ENCODE measurements at places on chromosomes 2 and 18. TPM values are rescaled to one million over a fixed set of nuclear protein-coding genes. Genes with fewer than 3 reads are reported as not detected.

Gene ECEL1
- total RNA-seq = 0.11 TPM

Gene CCDC74B
- total RNA-seq = 9.8 TPM

Gene ZNF397
- total RNA-seq = 52.8 TPM

Gene CFC1
- not detected for total RNA-seq

Gene LRP2
- 203 TPM for total RNA-seq

Gene CYP1B1
- 10.4 TPM for total RNA-seq

Gene VAMP8
- 108 TPM for total RNA-seq

- DNase-seq = no peak
Observed at GRCh38 chr2:101806701-101807100, 109.2 kb downstream of the MAP4K4 start.

DNA sequence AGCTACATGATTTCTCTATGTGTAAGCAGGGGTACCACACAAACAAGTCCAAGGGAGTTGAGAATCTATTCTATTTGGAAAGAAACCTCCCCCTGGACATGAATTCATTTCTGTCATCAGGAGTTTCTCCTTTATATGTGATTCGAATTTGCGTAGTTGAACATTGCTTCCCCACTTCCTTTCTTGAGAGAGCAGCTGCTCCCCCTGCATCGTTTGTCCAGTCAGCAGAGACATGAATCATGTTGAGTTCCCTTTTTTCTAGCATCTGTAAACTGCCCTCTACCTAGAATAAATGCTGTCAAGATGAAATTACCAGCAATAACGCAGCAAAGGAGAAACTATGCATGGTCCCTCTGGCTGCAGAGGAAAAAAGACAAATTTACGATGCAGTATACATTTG, 73.8 kb downstream of the KIF5C start:
- DNase-seq = no peak

DNA sequence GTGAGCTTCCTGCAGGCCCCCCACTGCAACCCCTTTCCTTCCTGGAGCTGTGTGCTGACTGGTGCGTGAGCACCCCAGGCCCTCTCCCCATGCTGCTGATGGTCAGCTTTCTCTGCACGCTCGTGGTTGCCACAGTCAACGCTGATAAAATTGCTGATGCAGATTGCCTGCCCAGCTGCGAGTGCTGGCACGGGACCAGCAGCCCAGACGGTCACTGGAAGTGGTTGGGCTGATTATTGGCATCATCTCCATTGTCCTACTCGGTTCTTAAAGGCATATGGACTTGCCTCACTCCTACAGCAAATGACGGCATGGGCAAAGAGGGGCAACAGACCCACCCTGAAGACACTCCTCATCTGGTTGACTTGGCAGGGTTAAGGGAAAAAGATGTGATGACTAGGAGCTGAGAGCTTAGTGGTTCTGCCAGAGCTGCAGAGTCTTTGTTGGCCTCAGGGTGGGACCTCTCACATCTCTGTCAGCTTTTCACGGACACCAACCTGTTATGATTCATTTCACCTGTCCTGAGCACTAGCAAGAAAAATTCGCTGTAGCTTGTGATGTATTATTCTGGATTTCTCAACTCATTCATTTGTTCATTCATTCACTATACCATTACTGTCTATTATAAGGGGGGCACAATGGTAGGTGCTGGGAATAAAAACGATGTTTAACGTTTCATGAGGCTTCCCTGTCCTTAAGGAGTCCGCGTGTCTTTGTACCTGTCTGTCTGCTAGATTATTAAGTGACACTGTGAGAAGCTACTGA, 38.4 kb downstream of the PAX8 start:
- peak; percentile 84 for DNase-seq

DNA sequence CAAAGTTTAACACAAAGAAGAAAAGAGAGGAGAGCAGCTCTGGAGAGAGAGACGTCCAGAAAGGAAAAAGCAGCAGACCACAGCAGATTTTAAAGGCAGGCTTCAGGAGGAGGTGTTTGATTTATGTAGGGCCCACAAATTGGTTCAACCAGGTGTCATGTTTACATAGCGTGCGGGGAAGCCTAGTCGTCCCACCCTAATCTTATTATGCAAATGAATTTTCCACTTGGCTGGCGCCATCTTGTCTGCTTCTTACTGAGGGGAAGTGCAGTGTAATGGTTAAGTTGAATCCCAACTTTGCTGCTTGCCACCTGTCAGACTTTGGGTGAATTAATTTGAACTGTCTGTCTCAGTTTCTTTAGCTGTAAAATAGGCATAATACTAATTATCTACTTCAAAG, 282.4 kb upstream of the CYRIA start:
- no peak for DNase-seq

GRCh38 chr2:135948642-135949355, 36.6 kb downstream of the DARS1 start:
- DNase-seq = no peak

GRCh38 chr2:140865837-140866236, 1265.0 kb downstream of the LRP1B start:
- DNase-seq = no peak

DNA sequence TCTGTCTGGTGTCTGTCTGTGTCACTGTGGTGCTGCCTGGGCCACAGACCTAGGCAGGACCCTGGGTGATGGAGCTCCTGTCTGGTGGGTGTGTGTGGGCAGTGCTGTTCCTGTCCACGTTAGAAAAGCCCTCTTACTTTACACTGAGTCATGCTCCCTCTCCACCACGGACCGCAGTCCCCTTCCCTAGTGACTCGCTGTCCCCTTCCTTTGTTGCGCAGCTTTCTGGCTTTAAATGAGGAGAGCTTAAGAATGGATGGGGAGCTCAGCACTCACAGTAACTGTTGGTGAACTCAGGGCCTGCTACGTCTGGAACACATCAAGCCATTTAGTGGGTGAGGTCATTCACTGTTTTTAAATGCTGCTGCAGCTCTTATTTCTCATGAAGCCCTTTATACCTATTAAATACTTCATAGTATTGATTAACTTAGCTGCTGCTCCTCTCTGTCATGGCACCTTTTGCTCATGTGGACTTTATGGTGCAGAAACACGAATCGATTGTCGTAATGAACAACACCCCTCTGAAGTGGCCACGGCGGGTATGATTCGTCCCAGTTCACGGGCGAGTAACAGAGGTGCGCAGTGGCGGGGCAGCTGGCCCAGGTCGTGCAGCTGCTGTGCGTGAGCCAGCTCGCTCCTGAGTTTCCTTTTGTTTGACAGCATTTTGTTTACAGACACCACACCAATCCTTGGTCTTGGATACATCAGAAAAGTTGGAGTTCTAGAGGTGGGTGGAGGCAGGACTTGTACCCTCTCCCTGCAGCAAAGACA, 100.4 kb downstream of the LDLRAD4 start:
- DNase-seq = no peak

DNA sequence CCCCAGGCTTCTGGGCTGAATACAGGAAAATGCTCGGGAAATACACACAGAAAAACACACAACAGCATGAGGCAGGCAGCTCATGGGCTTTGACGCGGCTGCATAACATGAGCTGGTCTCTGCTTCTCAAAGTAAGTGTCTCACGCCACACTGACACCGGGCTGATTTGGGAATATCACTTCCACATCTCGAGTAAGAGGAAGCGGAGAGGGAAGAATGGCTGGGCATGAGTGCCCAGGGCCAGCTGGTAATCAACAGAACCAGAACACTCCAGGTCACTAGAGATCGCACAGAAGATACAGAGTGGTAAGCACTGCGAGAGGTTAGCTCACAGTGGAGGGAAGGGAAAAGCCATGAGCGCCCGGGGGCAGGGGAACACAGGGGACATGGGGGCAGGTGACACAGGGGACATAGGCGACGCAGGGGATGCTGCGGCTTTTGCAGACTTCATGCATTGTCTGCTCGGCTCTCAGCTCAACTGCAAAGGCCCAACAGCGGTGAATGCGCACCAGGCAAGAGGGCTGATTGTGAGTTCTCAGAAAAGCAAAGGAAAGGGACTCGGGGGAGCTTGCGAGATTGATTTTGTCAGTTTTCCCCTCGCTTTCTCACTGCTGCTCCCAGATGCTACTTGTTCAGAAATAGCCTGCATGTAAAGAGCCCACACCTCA, 141.4 kb downstream of the MBP start:
- DNase-seq = no peak

GRCh38 chr18:13548106-13548819, 178.1 kb downstream of the FAM210A start:
- no peak for DNase-seq

DNA sequence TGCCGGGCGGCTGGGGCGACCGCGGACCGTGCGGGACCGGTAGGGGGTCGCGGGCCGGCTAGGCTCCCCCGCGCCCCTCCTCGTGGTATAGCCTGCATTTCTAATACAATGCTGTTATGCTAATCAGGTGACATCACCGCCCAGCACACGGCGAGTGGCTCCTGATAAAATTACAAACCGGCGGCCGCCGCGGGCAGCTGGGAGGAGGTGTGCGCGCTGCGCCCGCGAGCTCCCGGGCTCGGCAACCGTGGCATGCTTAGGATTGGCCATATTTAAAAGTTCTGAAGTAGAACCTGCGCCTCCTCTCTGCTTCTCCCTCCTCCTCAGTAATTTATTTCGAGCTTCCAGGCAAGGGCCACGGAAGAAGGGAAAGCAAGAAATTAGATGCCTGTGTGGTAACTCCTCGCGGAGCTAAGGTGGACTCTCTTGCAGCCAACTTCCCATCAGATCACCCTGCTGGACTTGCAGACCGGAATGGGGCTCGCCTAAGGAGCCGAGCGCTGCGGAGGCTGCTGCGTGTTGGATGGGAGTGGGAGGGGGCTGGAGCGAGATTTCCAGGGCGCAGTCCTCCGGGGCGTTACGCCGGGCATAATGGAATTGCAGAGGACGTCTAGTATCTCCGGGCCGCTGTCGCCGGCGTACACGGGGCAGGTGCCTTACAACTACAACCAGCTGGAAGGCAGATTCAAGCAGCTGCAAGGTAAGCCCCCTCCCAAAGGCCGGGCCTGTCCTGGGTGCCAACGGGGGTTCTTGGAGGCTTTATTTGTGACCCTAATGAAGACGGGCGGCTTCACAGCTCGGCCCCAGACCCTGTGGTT, 102.3 kb downstream of the SPTBN1 start:
- DNase-seq = peak; percentile 61

GRCh38 chr2:41768310-41768709, 279.5 kb upstream of the PKDCC start:
- no peak for DNase-seq

GRCh38 chr2:223532712-223533111, 69.4 kb downstream of the SCG2 start:
- DNase-seq = no peak

DNA sequence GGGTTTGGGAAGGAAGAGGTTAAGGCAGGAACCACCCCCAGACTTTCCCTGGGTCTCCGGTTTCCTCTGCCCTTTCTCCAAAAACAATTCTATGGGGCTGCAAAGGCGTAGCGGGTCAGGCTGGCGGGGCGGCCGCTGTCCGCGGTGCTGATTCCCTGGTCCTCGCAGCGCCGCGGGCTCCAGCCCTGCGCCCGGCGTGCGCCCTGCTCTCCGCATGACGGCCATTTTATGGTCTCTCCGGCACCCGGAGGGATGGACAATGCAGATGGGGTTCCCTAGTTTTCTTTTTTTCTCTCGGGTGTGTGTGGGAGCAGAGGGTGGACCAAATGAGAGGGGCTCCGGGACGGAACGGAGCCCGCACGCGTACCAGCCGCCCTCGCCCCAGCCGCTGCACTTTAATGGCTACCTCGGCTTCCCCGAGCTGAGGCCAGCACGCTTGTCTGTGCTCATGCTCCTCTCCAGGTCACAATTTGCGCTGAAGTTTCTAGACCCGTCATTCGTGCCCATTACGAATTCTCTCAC, 1.6 kb downstream of the ST8SIA3 start:
- peak; percentile 22 for DNase-seq

DNA sequence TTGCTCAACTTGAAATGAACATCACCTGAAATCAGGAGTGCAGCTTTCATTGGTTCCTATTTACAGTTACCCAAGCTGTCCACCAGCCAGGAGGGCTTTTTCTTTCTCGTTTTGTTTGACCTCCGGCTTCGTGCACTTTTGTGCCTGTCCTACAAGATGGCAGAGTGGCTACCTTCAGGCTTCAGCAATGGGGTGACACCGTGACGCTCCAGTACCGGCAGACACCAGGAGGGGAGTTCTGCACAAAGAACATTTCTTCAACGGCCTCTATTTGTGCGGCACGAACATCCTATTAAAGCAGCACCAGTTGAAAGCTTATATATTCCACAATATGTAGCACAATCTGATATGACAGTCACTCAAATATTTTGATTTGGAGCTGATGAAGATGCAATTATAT, 18.3 kb downstream of the RNASEH1 start:
- no peak for DNase-seq

DNA sequence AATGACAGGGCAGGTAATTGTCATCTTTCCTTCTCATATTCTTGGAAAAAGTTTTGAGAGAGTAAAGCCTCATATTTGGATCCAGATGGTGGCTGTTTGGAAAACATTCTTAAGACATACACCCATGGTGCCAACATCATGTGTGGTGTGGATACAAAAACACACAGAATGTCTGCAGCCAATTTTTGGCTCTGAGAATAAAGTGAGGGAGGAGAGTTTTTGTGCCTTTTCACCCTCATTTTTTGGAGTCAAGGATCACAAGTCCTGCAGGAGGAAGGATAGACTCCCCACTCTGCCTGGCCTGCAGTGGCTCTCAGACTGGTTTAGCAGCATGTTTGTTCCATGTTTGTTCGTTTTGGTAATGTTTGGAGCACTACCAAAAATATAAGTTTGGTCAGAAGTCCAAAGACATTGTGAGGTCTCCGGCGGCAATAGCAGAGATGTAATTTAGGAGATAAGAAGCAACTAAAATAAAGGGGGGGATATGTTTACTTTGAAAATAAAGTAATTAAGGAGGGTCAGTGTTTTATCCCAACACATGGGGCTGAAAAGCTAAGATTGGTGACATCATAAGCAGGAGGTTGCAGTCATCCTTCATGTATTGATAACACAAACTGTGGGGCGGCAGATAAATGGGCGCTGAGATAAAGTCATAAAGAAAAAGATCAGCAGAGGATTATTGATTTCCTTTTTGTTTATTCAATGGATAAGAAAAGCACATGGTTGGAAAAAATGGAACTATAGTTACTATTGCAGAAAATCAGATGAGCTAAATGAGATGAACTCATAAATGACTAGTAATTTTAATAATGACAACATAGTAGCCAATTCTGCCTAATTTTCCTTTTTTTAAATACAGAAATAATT, 655 bp downstream of the NOSTRIN start:
- DNase-seq = peak; percentile 51

- DNase-seq = peak; percentile 5
Observed at GRCh38 chr2:217743966-217744761, 258.6 kb downstream of the TNS1 start.

- DNase-seq = no peak
Observed at GRCh38 chr2:37920570-37920969, 4.5 kb upstream of the RMDN2 start.

- no peak for DNase-seq
Observed at GRCh38 chr2:21047141-21048009, 3.5 kb upstream of the APOB start.
